Activated naive CD4-positive, alpha-beta T cell treated with anti-CD3 and anti-CD28 coated beads for 36 hours (primary cell): ENCODE measurements at places on chromosomes 3 and 15. TPM values are rescaled to one million over a fixed set of nuclear protein-coding genes. Genes with fewer than 3 reads are reported as not detected.

FES gene
- total RNA-seq, result 24.2 TPM

NR2E3 gene
- total RNA-seq, result not detected

LXN gene
- 4.0 TPM for total RNA-seq

MOBP gene
- not detected for total RNA-seq

CLDN11 gene
- not detected for total RNA-seq

PDZRN3 gene
- total RNA-seq, result not detected

DNA sequence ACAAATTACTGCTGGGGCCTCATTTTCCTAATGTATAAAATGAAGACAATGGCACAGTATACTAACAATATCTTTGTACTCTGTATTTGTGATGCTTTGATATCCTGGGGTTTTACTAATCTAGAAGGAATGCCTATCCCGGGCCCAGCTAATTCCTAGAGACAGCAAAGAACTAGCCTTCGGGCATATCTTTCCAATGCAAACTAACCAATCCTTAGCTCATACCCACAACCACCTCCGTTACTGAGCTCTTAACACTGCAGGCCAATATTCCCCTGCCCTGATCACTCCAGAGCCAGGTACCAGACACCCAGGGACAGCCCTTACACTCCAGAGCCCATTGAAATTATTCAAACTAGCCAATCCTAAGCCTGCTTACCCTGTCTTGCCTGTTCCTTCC is 309.0 kb downstream of the ULK4 start:
- no peak overlapping the region for H3K4me3 ChIP-seq
- peaks cover 4% of the 10 kb centered on the region for H3K36me3 ChIP-seq
- DNase-seq, result no peak
- no peaks in the 10 kb centered on the region for H3K27me3 ChIP-seq
- no peak overlapping the region for H3K27ac ChIP-seq

DNA sequence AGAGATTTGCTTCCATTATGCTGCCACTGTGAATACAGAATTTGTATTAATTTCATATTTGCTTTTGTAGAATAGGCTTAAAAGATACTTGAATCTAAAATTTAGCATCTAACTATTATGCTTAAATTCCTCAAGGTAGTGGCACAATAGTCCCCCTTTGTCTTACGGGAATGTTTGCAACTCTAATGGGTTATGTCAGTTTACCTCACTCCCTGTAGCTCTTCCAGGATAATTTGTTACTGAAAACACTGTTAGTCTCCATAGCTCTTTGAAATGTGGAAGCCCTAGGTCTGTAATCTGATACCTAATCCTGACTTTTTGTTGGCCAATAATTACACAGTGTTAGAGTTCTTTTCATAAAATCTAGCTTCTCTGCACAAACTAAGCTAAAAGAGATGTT is 433.4 kb downstream of the PYDC2 start:
- H3K36me3 ChIP-seq, result no peaks in the 10 kb centered on the region
- no peak overlapping the region for H3K4me3 ChIP-seq
- H3K27ac ChIP-seq, result no peak overlapping the region
- no peaks in the 10 kb centered on the region for H3K27me3 ChIP-seq
- no peaks in the 10 kb centered on the region for H3K4me1 ChIP-seq

- H3K4me1 ChIP-seq, result no peaks in the 10 kb centered on the region
- H3K36me3 ChIP-seq, result no peaks in the 10 kb centered on the region
- H3K4me3 ChIP-seq, result no peak overlapping the region
- H3K27ac ChIP-seq, result no peak overlapping the region
- no peak for DNase-seq
Measured at GRCh38 chr3:180749322-180749721, 70.0 kb upstream of the CCDC39 start.

- H3K27me3 ChIP-seq, result peaks cover 61% of the 10 kb centered on the region
- peak; percentile 8 for DNase-seq
- H3K4me1 ChIP-seq, result peaks cover 7% of the 10 kb centered on the region
- no peak overlapping the region for H3K27ac ChIP-seq
- peak overlapping the region; percentile 55 for H3K4me3 ChIP-seq
- H3K36me3 ChIP-seq, result no peaks in the 10 kb centered on the region
Measured at GRCh38 chr15:83283138-83283812, 1.2 kb downstream of the BNC1 start.

- H3K27me3 ChIP-seq, result no peaks in the 10 kb centered on the region
- no peaks in the 10 kb centered on the region for H3K36me3 ChIP-seq
- no peak overlapping the region for H3K27ac ChIP-seq
- DNase-seq, result peak; percentile 11
Measured at GRCh38 chr3:165895919-165896318, 58.7 kb upstream of the BCHE start.

- H3K4me1 ChIP-seq, result no peaks in the 10 kb centered on the region
- H3K36me3 ChIP-seq, result no peaks in the 10 kb centered on the region
- no peak for DNase-seq
- no peak overlapping the region for H3K27ac ChIP-seq
- no peaks in the 10 kb centered on the region for H3K27me3 ChIP-seq
Measured at GRCh38 chr3:2001306-2002108, 97.2 kb upstream of the CNTN4 start.

- DNase-seq, result no peak
- H3K36me3 ChIP-seq, result no peaks in the 10 kb centered on the region
- no peaks in the 10 kb centered on the region for H3K4me1 ChIP-seq
- H3K27ac ChIP-seq, result no peak overlapping the region
- H3K27me3 ChIP-seq, result no peaks in the 10 kb centered on the region
- no peak overlapping the region for H3K4me3 ChIP-seq
Measured at GRCh38 chr3:45553469-45553974, 41.0 kb upstream of the LIMD1 start.

- H3K4me1 ChIP-seq, result peaks cover 6% of the 10 kb centered on the region
- H3K27ac ChIP-seq, result no peak overlapping the region
- no peaks in the 10 kb centered on the region for H3K36me3 ChIP-seq
- H3K4me3 ChIP-seq, result no peak overlapping the region
- H3K27me3 ChIP-seq, result no peaks in the 10 kb centered on the region
Measured at GRCh38 chr3:98038286-98038685, 3.2 kb upstream of the GABRR3 start.

DNA sequence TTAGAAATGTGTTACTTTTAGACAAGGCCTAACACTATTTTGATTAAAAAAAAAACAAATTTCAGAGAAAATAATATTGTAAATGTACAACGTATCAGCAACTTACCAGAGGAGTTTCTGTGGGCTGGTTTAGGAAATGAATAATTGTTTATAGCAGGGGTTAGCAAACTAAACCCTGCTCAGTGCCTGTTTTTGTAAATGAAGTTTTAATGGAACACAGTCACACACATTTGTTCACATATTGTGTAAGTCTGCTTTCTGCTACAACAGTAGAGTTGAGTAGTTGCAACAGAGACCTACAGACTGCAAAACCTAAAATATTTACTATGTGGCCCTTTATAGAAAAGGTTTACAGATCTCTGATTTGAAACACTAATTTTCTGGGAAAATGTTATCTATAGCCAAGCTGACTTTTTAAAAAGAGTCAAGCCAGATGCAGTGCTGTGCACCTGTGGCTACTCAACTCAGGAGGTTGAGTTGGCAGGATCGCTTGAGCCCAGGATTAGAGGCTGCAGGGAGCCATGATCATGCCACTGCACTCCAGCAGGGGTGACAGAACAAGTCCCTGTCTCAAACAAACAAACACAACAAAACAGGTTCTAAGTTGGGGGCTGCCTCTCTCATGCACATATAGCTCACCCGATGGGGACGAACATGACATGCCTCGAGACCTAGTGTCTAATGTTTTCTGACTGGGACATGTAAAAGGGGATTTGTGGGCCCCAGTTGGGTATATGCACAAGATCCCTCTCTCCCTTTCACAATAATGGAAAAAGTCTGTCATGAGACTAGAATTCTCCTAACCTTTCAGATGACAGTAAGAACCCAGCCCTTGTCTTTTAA is 182.5 kb downstream of the TNIK start:
- no peak for DNase-seq
- H3K4me3 ChIP-seq, result no peak overlapping the region
- H3K36me3 ChIP-seq, result peaks cover 7% of the 10 kb centered on the region
- peak overlapping the region; percentile 15 for H3K27ac ChIP-seq
- peaks cover 66% of the 10 kb centered on the region for H3K4me1 ChIP-seq

GRCh38 chr3:64717872-64718613 is 30.2 kb upstream of the ADAMTS9 start:
- no peaks in the 10 kb centered on the region for H3K36me3 ChIP-seq
- no peaks in the 10 kb centered on the region for H3K27me3 ChIP-seq
- no peak for DNase-seq
- no peak overlapping the region for H3K27ac ChIP-seq
- H3K4me1 ChIP-seq, result no peaks in the 10 kb centered on the region

- DNase-seq, result no peak
- peaks cover 47% of the 10 kb centered on the region for H3K4me1 ChIP-seq
- no peaks in the 10 kb centered on the region for H3K27me3 ChIP-seq
- H3K27ac ChIP-seq, result no peak overlapping the region
- H3K4me3 ChIP-seq, result no peak overlapping the region
Measured at GRCh38 chr3:125006291-125006731, 49.5 kb downstream of the HEG1 start.

DNA sequence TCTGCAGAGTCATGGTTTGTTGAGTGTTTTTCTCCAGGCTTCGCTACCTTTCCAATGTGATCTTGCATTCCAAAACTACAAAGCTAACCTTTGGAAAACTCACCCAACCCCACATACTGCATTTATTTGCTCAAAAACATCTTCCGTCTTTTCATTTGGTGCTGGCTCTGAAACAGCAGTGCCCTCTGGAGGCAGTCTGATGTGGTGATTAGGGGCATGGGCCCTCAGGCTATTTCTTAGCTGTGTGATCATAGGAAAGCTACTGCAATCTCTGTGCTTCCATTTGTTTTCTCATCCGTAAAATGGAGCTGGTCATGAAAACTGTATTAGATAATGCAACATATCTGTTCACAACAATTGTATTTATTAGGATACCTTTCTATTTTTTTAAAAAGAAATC is 47.0 kb downstream of the MTHFS start:
- H3K36me3 ChIP-seq, result peaks cover 18% of the 10 kb centered on the region
- no peak overlapping the region for H3K4me3 ChIP-seq
- H3K27ac ChIP-seq, result no peak overlapping the region
- H3K27me3 ChIP-seq, result no peaks in the 10 kb centered on the region

GRCh38 chr3:188370081-188370830 is 216.3 kb downstream of the LPP start:
- H3K4me1 ChIP-seq, result peaks cover 9% of the 10 kb centered on the region
- no peak overlapping the region for H3K4me3 ChIP-seq
- peaks cover 8% of the 10 kb centered on the region for H3K36me3 ChIP-seq

GRCh38 chr3:34107669-34108068 is 309.2 kb downstream of the PDCD6IP start:
- no peak overlapping the region for H3K4me3 ChIP-seq
- H3K27me3 ChIP-seq, result peaks cover 4% of the 10 kb centered on the region
- no peak overlapping the region for H3K27ac ChIP-seq
- H3K36me3 ChIP-seq, result no peaks in the 10 kb centered on the region

GRCh38 chr15:45230245-45230965 is 21.6 kb upstream of the SLC28A2 start:
- peaks cover 2% of the 10 kb centered on the region for H3K27me3 ChIP-seq
- H3K4me1 ChIP-seq, result no peaks in the 10 kb centered on the region
- no peak overlapping the region for H3K4me3 ChIP-seq
- DNase-seq, result no peak
- no peak overlapping the region for H3K27ac ChIP-seq

- no peaks in the 10 kb centered on the region for H3K27me3 ChIP-seq
- H3K27ac ChIP-seq, result no peak overlapping the region
- no peak overlapping the region for H3K4me3 ChIP-seq
- H3K36me3 ChIP-seq, result no peaks in the 10 kb centered on the region
Measured at GRCh38 chr3:28637742-28638141, 289.1 kb upstream of the AZI2 start.

DNA sequence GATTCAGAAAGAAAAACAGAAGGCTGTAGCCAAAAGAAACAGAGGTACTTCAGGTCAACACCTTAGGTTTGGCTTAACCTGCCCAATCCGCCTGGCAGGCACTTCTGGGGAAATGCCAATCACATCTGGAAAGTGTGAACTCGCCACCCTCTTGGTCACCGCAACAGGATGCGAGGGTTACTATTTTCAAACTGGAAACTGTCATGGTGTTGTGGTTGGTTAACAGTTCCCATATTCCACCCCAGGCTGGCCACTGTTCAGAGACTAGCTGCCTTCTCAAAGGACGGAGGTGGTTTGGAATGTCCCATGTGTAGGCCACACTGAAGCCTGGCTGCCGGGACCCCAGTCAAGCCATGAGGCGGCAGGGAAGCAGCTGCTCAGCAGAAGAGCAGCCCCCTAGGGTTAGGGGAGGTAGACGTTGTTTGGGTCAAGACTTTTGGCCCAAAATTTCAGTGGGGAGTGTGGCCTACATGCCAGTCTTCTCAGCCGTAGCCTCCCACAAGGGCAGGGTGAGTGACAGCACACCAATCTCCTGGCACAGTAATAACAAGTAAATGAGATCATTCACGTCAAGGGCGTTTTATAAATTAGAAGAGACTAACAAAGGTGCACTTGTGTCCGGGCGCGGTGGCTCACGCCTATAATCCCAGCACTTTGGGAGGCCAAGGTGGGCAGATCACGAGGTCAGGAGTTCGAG is 54.6 kb downstream of the UMPS start:
- no peak for DNase-seq
- peaks cover 10% of the 10 kb centered on the region for H3K4me1 ChIP-seq
- no peak overlapping the region for H3K4me3 ChIP-seq
- no peaks in the 10 kb centered on the region for H3K36me3 ChIP-seq
- no peaks in the 10 kb centered on the region for H3K27me3 ChIP-seq

DNA sequence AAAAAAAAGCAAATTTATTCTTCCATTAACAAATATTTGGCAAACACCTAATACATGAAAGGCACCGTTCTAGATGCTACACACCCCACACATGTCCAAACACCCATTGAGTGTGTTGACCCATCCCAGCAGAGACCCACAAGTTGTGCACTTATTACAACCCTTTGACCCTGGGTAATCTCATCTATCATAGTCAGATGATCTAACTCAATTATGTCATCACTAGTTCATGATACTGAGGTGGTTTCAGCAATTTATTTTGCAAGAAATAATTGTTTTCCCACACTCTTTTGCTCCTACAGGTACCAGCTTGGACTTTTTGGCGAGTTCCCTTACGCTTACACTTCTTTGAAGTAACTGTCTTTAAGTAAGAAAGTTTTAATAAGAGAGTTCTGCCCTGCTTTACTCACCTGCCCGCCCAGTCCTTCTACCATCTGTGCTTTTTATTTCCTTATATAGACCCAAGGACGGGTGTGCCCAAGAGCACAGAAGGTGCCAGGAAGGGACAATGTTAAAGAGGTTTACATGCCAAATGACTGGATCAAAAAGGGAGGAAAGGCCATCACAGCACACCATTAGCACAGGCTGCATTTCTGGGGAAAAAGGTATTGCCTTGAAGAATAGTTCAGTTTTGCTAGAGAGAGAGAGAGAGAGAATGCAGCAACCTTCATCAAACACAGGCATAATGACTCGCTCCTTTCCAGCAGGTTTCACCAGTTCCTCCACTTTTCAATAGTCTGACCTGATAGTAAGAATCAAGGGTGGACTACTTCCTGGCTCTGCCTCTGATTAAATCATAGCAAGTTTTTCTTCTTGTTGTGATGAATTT is 54.5 kb upstream of the ATP11B start:
- H3K27ac ChIP-seq, result no peak overlapping the region
- DNase-seq, result no peak
- no peaks in the 10 kb centered on the region for H3K36me3 ChIP-seq
- peaks cover 7% of the 10 kb centered on the region for H3K27me3 ChIP-seq
- H3K4me1 ChIP-seq, result no peaks in the 10 kb centered on the region

- no peak overlapping the region for H3K27ac ChIP-seq
- H3K36me3 ChIP-seq, result no peaks in the 10 kb centered on the region
- no peaks in the 10 kb centered on the region for H3K27me3 ChIP-seq
- H3K4me3 ChIP-seq, result no peak overlapping the region
- no peak for DNase-seq
Measured at GRCh38 chr15:66906668-66907614, 158.5 kb upstream of the SMAD3 start.

GRCh38 chr3:195196266-195196665 is 74.7 kb downstream of the XXYLT1 start:
- peaks cover 15% of the 10 kb centered on the region for H3K4me1 ChIP-seq
- DNase-seq, result no peak
- no peaks in the 10 kb centered on the region for H3K27me3 ChIP-seq
- H3K4me3 ChIP-seq, result no peak overlapping the region
